ENCODE measurements at places on chromosomes 2 and 18. TPM values are rescaled to one million over a fixed set of nuclear protein-coding genes. Genes with fewer than 3 reads are reported as not detected.

PMAIP1 gene
- total RNA-seq = 5.4 TPM

GYPC gene
- total RNA-seq = 171 TPM

ATOH8 gene
- total RNA-seq = 17.1 TPM

CFAP53 gene
- not detected for total RNA-seq

DNA sequence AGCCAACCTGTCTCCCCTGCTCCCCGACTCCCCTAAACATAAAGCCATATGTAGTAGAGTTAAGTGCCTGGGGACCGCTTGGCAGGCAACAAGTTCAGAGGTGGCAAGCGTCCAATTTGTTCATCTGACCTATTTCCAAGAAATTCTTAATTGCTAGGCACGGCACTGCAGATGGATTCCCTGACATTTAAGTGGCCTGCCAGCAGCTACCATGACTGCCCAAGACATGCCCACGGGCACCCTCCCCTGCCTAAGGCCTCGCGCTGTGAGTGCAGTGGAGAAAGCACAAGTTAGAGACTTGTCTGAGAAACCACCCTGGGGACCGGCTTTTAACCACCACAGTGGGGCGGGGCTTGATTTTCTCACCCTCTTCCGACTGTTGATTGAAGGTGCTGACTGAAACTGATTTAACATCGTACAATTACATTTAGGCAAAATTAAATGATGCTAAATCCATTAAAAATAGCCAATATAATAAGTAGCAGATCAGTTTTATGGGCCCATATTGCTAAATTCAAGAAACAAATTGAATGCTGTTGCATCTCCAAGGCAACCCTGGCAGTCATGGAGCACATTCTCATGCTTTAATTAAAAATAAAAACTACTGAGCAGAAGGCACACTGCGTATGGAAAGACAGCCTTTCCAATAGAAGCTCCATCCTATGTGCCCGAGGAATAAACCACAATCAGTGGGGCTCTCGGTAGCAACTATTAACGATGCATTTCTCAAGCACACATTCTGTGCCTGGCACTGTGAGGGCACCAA lies 163.6 kb upstream of the ACAA2 start:
- no peak for DNase-seq

Data from omental fat pad (tissue), 4 donors.